CD4-positive, alpha-beta T cell treated with Interleukin-4 for 4 hours (primary cell): ENCODE measurements at places on chromosomes 1 and 21.

GRCh38 chr1:220616836-220617235 is 73.3 kb upstream of the C1orf115 start:
- DNase-seq = no peak

DNA sequence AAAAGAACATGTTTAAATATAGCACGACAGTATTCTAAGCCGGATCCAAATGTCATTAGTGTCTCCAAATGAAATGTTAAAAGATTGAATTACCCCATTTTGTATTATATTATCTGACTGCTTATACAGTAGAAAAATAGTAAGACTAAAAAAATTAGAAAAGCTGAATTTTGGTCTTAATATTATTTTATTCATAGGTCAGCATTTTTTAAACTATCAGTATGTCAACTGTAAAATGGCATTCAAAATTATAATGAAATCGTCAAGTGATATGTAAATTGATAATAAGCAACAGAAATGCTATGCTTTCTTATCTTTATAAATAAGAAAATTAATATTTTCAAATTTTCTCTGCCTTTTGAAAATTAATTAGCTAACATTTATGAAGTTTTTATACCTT is 16.6 kb downstream of the SLC44A5 start:
- DNase-seq = no peak

DNA sequence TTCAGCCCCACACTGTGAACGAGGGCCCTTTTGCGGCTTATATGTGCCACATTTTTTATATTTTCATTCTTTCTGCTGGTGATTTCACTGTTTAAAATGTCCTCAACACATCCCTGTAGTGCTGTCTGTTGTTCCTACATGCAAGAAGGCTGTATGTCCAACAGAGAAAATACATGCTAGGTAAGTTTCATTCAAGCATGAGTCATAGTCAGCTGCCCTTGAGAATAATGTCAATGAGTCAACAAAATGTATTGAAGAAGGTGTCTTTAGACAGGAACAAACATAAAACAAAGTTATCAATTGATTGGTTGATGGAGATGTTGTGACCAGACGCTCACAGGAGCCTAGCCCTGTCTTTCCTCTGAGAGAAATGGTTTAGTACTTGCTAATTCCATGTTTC is 553.4 kb downstream of the PLPP3 start:
- DNase-seq = no peak

DNA sequence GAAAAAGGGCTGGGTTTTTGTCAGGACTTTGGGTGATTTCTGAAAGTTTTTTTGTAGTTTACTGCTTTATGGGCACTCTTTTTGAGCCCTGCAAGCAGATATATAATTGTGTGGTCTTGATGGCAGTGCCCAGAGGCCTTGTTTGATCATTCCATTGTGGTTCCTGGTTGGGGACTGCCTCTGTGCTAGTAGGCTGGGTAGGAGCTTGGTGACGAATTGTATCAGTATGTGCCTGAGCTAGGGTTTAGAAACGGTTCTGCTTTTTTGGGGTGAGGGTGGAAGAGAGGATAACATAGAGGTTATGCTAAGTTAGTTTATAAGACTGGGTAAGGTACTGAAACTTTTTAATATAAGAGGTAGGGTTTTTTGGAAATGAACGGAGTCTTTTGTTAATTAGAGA is 139.7 kb upstream of the ETV3 start:
- DNase-seq = no peak

DNA sequence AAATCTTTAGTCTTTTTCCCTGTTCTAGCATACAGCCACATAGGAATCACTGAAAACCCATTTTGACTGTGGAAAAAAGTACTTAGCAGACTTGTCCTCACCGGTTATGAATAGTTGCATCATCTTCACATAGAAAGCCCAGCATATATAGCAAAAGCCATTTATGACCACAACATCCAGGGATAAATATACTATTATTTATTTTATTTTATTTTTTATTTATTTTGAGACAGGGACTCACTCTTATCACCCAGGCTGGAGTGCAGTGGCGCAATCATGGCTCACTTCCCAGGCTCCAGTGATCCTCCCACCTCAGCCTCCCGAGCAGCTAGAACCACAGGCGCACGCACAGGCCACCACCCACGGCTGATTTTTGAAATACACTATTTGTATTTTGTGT is 175.3 kb downstream of the GALNT2 start:
- no peak for DNase-seq

DNA sequence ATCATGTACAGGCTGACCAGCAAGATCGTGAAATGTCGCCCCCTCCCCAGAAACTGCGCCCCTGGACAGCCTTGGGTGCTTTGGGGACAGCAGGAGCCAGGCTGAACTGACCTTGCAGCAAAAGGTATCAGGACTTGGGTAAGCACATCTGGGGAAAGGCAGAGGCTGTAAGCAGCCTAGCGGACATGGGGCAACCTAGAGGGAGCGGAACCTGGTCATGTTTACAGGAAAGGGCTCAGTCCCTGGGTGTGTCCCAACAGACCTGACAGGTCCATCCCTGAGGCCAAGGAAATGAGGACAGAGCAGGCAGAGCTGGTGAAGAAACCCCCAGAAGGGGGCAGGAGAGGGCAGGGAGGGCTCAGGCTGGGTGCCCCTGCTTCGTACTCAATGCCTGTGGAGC is 3.1 kb upstream of the S100A8 start:
- no peak for DNase-seq

DNA sequence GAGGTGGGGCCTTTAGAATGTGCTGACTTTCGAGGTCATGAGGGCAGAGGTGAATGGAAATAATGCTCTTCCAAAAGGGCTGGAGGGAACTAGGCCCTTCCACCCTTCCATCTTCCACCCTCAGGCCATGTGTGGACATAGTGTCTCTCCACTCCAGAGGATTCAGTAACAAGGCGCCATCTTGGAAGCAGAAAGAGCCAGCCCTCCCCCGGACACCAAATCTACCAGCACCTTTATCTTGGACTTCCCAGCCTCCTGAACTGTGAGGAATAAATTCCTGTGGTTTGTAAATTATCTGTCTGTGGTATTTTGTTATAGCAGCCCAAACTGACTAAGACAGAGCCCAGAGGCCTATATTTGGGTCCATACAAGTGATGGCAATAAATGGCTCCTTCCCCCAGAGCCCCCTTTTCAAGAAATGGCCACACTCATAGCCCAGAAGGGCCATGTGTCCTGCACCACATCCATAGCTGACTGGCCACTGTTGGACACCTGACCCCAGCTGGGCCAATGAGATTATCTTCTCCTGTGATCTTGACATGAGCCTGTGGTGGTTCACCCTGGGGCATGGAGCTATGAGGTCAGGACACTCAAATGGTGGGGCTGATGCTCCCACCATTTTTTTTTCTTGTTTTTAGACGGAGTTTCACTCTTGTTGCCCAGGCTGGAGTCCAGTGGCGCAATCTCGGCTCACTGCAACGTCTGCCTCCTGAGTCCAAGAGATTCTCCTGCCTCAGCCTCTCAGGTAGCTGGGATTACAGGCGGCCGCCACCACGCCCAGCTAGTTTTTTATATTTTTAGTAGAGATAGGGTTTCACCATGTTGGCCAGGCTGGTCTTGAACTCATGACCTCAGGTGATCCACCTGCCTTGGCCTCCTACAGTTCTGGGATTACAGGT is 114.9 kb downstream of the RRAGC start:
- no peak for DNase-seq

- DNase-seq = peak; percentile 23
These were observed 36.6 kb downstream of the GJA5 start for GRCh38 chr1:147723691-147724323.

- DNase-seq = no peak
These were observed 146.8 kb downstream of the PTPRU start for GRCh38 chr1:29382851-29383745.

- DNase-seq = no peak
These were observed 381.6 kb downstream of the SRGAP2C start for GRCh38 chr1:121566346-121566745.

GRCh38 chr1:60069691-60070090 is 3.9 kb downstream of the C1orf87 start:
- DNase-seq = no peak

DNA sequence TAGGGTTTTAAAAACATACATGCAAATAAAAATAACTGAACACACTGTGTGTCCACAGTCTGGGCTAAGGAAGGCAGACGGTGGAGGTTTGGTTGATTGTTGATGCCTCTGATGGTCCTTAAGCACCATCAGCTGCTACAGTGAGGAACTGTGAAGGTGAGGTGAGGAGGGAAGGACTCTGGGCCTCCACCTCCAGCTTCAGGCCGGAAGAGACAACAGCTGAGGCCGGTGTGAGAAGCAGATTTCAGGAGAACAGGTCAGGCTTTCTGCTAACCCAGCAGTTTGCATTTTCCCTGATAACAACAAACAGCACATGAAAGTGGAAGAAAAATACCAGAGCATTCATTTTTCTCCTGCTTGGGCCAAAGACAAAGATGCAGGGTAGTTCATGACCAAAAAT is 189.9 kb upstream of the AJAP1 start:
- no peak for DNase-seq

DNA sequence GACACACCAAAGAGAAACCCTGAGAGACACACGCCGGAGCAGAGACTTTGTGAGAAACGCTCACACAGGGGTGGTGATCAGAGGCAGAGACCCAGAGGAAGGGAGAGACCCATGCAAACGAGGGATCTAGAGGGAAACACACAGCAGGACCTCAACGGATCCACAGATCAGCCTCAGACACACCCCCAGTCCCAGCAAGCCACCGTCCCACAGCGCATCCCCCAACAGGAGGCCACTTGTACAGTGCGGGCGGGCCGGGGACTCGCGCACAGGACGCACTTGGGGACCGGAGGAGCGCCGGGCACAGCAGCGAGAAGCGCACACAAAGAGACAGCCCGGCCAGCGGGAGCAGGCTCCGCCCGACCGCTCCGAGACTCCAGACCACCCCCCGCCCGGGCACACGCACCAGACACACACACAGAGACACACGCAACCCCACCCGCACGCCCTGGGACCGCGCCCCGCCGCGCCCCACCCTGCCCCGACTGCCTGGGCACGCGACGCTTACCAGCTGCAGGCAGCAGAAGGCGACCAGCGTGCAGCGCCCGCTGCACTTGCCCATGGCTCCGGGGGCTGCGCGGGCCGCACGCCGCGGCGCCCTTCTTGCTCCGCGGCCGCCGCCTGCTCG is 587 bp downstream of the NKAIN1 start:
- no peak for DNase-seq

DNA sequence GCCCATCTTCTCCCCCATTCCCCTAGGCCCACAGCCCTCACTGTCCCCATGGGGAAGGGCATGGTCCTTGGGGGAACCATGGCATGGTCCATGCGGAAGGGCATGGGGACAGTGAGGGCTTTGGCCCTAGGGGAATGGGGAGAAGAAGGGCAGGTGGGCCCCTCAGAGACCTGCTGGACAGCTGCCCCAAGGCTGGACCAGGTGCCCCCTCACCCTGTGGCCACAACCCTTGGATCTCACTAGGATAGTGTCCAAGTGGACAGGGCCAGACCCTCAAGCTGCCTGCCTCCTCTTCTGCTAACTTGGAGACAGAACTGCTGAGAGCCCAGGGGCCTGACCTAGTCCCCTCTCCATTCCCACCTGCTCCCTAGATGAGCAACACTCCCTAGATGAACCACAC is 12.4 kb upstream of the SMYD3 start:
- DNase-seq = no peak

DNA sequence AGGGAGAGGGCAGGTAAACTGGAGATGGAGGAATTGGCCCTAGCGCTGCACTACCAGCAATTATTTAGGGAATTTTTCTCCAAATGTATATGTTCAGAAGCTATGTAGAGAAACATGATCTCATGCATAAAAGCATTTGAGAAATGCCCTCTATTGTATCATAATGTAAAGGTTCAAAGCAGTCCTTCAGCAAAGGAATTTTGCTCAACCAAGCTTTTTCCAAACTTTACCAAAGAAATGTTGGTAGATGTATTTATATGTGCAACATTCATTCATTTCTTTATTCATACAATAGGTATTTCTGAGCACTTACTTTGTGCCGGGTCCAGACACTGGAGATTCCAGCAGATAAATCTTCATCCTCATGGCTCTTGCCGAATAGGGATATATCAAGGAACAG is 64.4 kb downstream of the XCL1 start:
- DNase-seq = no peak

- DNase-seq = no peak
These were observed 95.9 kb upstream of the PPP2R5A start for GRCh38 chr1:212189352-212189738.

DNA sequence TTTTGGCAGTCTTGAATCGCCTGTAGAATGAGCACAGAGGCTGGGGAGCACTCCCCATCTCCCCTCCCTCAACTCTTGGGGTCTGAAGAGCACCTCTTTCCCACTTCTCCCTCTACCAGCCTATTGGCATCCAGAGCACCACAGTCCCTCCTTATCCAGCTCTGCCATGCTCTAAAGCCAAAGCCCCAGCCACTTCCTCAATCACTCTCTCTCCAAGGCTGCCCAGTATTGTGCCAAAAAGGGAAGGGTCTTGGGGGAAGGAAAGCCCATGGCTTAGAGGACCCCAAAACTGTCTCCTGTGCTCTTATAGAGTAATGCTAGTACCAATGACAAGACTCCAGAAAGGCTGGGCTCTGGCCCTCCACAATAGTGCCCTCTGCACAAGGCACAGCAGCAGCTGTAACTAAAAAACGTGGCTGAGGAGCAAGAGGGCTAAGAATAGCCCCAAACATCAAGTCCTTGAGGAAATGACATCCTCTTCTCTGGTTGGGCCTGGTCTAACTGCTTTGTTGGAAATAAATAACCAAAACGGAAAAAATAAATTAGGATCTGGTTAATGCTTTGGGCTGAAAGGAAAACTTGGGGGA is 28.4 kb downstream of the SLC27A3 start:
- no peak for DNase-seq

DNA sequence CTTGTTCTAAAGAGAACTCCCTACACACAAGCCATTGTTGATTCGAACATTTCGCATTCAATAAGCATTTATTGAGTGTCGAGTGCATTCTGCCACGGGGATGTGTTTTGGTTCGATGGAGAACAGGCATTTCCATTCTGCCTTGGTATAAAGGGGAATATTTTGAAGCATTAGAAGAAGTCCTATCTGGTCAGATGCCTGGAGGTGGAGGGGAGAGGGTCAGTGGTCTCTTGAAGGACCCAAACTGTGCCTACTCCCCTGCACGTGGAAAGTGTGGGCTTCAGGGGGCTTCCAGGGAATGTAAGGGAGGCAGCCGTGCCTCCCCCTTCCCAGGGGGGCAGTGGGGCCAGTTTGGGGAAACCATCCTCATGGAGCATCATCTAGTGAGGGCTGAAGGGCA is 8.3 kb downstream of the AJAP1 start:
- DNase-seq = no peak
